ENCODE measurements at places on chromosomes 12 and 14. TPM values are rescaled to one million over a fixed set of nuclear protein-coding genes. Genes with fewer than 3 reads are reported as not detected.

Gene GPR65
- 0.17 TPM for total RNA-seq

Gene ZDHHC22
- total RNA-seq, result not detected

Gene AMN
- under 0.01 TPM for total RNA-seq

Gene MUCL1
- not detected for total RNA-seq

Gene RNASE7
- total RNA-seq, result not detected

Gene SERPINA10
- total RNA-seq, result not detected

Gene MORN3
- 0.77 TPM for total RNA-seq

Gene GZMH
- total RNA-seq, result not detected

Gene DBX2
- total RNA-seq, result not detected

Gene IFI27L2
- 225 TPM for total RNA-seq

Gene TEX22
- total RNA-seq, result 0.51 TPM

Gene LRRIQ1
- total RNA-seq, result under 0.01 TPM

Gene CLEC9A
- total RNA-seq, result not detected

Gene PRKD1
- total RNA-seq, result 15.9 TPM

Gene DCAF5
- total RNA-seq, result 10.3 TPM

Gene SDR39U1
- total RNA-seq, result 9.9 TPM

Gene CPNE6
- total RNA-seq, result not detected

Gene FAM181A
- not detected for total RNA-seq

Gene OR4M1
- total RNA-seq, result not detected

Gene KLRF1
- total RNA-seq, result not detected

Gene PGAM5
- 27.1 TPM for total RNA-seq

Gene APOF
- total RNA-seq, result not detected

Gene FOXN4
- total RNA-seq, result not detected

Gene GALNT16
- 8.5 TPM for total RNA-seq

Gene TMEM119
- total RNA-seq, result 358 TPM

All from fibroblast of lung (primary cell).